Natural killer cell (primary cell): ENCODE measurements at places on chromosomes 11 and 22.

DNA sequence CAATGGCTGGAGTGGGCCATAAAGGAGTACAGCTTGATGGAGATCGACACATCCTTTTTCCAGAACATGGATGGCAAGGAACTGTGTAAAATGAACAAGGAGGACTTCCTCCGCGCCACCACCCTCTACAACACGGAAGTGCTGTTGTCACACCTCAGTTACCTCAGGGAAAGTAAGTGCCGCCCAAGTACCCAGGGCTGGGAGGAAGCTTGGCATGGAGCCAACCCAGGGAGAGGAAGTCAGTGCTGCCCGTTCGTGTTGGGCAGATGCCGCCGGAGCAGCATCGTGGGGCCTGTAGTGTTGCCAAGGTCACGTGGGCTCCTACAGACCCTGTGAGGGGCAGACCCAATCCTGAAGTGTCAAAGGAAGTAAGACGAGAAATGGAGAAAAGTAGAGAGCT lies 78.9 kb downstream of the FLI1 start:
- peak; percentile 82 for DNase-seq

- no peak for DNase-seq
Observed at GRCh38 chr11:110176366-110177085, 83.3 kb downstream of the ZC3H12C start.

DNA sequence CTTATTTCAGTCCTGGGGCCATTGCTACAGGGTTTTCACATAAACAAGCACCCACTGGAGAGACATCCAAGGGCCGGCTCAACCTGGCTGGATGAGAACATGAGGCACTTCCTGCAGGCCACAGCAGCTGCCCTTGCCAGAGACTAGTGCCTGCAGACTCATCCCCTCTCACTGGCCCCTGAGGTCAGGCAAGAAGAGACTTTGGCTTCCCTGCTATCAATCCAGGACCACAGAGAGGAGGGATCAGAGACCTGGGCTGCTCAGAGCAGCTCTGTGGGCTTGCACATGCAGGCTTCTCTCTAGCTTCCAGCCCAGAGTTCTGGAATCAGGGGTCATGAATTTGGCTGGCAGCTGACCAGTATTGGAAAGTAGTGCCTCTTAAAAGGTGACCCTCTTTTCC lies 79.5 kb downstream of the CABIN1 start:
- DNase-seq = no peak

- no peak for DNase-seq
Observed at GRCh38 chr11:100849009-100849900, 162.2 kb downstream of the ARHGAP42 start.

DNA sequence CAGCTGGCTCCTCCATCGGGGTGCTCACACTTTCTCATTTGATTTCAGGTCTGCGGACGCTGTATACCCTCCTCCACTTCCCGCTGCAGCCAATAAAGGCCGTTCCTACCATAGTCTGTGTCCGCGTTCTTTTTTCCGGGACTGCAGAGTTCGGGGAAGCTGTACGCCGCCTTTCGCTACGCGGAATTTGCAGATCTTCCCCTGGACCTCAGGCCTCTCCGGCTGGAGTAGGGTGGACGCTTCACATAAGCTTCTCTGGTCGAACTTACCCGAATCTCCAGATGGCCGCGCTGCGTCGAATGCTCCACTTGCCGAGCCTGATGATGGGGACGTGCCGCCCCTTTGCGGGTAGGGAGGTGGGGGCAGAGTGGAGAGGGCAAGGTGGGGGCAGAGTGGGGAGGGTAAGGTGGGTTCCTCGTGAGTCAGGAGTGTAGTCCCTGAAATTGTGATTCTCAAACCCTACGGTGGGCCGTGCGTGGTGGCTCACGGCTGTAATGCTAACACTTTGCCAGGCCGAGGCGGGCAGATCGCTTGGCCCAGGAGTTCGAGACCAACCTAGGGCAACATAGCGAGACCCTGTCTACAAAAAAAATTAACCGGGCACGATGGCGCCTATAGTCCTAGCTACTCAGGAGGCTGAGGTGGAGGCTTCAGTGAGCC lies 617 bp downstream of the CSKMT start:
- peak; percentile 75 for DNase-seq

GRCh38 chr11:44870181-44870580 lies 80.5 kb downstream of the TP53I11 start:
- DNase-seq = no peak

GRCh38 chr22:36026741-36027140 lies 1.9 kb downstream of the RBFOX2 start:
- DNase-seq = no peak

- no peak for DNase-seq
Observed at GRCh38 chr11:123073343-123074057, 11.6 kb upstream of the HSPA8 start.

DNA sequence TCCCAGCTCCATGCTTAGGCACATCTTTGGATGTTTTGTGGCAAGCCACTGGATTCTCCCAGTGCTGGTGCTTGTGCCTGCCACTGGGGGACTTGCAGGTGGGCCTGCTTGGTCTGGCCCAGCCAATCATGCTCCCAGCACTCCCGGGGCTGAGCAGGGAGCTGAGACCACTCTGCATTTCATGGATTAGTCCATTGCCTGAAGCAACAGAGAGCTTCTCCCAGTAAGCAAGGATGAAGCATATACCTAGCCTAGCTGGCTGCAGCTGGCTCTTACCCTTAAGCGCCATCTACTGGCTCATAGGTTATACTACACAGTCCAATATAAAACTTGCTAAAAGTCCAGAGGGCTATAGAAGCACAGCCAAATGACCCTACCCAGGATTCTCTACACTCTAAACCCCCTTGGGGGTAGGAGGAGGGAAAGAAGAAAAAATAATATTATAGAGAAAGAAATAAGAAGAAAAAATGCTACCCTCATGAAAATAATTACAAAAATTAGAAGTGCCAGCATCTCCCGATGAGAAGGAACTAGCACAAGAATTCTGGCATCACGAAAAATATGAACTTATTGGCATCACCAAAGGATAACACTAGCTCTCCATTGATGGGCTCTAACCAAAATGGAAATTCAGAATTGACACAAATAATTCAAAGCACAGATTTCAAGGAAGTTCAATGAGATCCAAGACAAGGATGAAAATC lies 275.3 kb downstream of the C11orf87 start:
- DNase-seq = no peak

- no peak for DNase-seq
Observed at GRCh38 chr11:71078482-71078881, 173.9 kb downstream of the SHANK2 start.

DNA sequence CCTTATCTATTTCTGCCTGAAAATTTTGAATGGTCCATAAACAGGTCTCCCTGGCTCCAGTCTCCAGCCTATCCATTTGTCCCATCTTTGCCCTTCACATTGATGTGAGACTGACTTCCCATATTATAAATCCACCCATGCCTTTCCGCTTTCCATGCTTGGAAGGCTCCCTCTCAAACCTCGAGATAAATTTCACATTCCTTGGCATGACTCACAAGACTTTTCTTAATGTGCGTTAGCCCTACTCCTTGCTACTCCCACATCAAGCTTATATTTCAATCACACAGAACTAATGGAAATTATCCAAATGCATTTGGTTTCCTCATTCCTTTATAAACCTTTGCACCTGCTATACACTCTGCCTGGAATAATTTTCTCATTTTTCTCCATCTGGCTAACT lies 163.7 kb upstream of the NTM start:
- DNase-seq = no peak

DNA sequence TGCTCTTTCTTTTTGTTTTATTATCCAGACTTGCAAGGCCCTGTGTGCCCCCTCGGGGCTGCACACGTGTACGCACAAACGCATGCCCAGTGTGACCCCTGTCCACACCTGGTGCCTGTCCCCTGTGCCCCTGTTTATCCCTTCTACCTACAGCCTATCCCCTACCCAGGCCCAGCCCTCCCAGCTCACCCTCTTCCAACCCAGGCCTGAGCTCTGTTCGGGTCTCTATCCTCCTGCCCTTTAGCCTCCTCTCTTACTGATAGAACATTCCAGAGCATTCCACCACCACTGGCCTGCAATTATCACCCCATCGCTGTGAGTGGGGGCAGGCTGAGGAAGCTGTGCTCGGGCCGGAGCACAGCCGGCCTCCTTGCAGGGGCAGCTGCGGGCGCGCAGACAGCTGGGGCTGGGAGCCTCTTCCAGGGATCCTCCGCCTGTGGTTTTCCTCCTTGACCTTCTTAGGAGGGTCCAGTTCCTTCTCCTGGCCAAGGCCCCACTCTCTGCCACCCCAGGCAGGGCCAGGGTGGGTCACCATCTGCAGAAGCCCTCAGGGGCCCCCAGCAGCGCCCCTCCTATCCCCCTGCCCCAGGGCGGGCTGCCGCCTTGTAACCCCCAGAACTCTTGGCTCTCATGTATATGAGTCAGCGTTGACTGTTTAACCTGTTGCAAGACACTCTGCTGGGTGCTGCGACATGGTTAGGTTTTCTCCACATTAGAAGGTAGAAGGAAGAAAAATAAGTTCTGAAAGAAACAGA lies 41.8 kb upstream of the KCNQ1OT1 start:
- no peak for DNase-seq

DNA sequence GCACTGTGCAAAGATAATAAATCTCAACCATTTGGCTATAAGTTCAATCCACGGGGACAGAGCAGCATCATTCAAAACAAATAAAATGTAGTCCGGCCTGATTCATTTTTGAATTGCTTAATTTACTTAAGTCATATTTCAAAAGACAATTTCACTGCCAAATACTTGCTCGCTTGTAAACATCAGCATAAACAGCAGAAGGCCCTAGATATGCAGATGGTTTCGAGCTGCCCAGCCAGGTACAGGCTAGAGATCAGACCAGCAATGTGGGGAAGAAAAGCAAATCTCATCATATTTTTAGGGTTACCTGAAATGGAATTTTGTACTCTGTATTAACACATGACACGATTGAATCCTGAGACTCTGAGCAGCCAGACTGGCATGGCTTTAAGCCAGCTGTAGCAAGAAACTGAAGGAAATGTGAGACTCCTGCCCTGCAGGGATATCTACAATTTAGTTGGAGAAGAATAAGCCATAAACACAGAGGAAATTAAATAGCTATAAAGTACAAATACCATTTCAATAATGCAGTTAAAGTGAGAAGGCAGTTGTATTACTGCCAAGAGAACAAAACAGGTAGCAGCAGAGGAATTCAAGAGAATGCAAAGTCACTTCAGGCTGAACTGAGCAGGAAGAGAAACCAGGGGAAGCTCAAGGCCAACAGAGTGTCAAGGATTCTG lies 440.3 kb downstream of the ETS1 start:
- no peak for DNase-seq

GRCh38 chr11:44923806-44924205 lies 26.9 kb downstream of the TP53I11 start:
- no peak for DNase-seq

DNA sequence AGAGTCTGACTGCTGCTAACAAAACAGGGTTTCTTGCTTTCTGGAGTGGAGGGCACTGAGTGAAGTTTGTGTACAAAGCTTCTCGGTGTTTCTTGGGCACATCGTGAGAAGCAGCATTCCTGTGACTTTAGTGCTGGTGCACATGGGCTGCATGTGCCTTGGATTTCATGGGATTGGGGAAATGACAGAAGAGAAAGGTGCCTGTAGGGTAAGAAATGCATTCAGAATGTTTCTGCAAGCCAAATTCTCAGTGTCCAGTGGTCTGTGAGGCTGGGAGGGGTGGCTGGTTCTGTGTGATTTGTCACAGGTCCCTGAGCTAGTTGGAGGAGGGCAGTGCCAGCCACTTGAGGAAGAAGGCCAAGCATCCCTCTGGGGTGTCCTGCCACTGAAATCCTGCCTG lies 404.2 kb upstream of the NARS2 start:
- no peak for DNase-seq

GRCh38 chr22:30183861-30184278 lies 62.7 kb downstream of the LIF start:
- DNase-seq = no peak

GRCh38 chr11:117058761-117059261 lies 39.4 kb downstream of the SIK3 start:
- DNase-seq = no peak

DNA sequence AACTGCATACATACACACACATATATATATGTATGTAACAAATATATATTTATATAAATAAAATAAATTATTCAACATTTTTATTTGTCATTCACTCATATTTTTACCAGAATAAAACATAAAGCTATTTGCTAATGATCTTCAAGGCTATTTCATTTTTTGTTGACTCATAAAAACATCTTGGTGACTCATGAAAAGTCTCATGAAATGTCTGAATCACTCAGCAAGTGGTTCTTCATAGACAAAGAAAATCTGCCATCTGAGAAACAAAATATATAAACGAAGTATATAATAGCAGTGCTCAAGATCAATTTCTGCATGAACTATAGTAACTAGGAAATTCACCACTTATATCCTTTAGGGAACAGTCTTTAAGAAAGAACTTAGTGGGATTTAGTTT lies 764.8 kb upstream of the FAT3 start:
- no peak for DNase-seq

DNA sequence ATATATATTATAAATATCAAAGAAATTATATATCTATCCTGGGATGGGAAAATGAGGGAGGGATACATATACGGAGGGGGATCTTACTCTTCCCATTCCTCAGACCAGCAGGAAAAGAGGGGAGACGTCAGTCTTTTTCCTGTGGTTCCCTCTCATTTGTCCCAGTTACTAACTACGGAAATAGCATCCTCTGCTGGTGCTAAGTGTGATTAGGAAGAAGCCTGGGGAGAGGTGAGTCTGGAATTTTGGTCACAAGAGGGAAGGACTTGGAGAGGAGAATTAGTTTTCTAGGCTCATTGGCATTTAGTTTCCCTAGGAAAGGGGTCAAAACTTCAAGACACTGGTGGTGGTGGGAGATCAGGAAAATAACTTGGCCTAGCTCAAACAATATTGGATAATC lies 11.6 kb downstream of the MED19 start:
- DNase-seq = no peak

DNA sequence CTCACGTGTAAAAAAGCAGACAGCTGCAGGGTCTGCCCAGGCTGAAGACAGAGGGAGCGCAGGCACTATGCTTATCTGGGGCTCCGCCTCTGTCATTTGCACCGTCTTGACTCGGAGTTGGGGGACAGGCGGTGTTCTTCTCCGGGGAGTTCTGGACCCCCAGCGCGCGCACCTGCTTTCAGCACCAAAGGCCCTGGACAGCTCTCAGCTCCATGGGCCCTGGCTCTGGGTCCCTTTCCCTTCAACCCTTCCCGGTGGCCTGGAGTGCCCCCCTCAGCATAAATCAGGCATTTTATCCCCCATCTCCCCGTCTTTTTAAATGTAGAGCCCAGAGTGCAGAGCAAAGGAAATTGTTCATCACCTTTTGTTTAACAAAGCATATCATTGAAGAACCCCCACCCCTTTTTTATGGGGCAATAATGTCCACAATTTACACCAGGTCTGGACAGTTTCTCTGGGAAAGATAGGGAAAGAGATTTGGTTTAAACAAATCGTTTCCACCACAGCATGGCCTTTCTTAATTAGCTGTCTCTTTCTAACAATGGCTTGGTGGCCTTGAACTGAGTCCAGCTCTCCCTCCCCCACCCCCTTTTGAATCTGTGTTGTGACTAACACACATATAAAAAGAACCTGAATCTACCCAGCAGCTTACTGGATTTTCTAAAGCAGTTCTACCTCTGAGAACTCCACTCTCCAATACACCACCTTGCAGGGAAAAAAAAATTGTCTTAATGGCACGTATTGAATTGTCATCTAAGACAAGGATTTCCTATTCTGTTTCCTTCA lies 1.7 kb downstream of the SEZ6L start:
- no peak for DNase-seq
